CD8-positive, alpha-beta memory T cell (primary cell): ENCODE measurements at places on chromosomes 4 and X. TPM values are rescaled to one million over a fixed set of nuclear protein-coding genes. Genes with fewer than 3 reads are reported as not detected.

DNA sequence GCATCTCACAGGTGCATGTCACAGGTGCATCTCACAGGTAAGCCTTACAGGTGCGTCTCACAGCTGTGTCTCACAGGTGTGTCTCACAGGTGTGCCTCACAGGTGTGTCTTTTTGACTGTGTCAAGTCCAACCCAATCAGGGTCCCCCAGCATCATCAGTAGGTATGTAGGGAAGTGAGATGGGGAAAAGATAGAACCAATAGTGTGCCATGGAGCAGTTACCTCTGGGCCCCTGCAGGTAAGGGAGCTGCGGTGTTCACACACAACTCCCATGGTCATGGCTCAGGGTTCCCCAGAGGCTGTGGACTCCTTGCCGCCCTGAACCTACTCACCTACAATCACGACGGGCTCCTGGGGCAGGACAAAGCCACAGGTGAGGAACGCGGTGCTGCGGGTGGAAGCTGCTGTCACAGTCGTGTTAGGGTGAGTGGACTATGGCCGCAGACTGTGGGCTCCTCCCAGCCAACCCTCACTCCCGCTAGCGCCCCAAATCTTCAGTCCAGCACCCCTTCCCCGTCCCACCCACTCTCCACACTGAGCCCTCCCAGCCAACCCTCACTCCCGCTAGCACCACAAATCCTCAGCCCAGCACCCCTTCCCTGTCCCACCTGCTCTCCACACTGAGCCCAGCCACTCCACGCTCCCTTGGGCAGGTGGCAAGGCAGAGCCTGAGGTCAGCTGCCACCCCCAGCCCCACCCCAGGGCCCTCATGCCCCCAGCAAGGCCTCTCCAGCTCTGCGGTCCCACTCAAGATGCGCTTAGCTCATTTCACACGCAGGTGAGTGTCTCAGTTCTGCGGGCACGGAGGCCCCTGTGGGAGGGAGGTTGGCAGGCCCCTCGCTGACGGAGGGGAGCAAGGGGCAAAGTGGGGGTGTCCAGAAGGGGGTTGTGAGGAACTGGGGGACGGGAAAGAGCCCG lies 2.1 kb upstream of the PDE6B start:
- H3K4me1 ChIP-seq = no peaks in the 10 kb centered on the region
- H3K4me3 ChIP-seq = no peak overlapping the region
- H3K27me3 ChIP-seq = no peaks in the 10 kb centered on the region
- H3K27ac ChIP-seq = no peak overlapping the region
- no peaks in the 10 kb centered on the region for H3K36me3 ChIP-seq

Gene PAGE3
- not detected for total RNA-seq

Gene RPS6KA6
- 0.20 TPM for total RNA-seq

DNA sequence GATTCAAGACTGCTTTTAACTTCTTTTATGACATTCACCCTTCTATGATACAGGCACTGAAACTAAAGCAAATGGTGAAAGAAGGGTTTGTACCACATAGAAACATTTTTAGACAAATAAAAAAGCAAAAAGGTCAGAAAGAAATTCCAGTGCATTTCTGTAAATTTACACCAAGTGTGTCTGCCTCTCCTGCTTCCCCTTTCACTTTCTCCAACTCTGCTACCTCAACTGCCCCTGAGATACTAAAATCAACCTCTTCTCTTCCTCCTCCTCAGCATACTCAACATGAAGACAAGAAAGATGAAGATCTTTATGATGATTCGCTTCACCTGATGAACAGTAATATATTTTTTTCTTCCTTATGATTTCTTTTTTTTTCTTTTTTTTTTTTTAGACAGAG lies 187.9 kb downstream of the LRBA start:
- H3K4me3 ChIP-seq = no peak overlapping the region
- H3K4me1 ChIP-seq = no peaks in the 10 kb centered on the region
- no peak overlapping the region for H3K27ac ChIP-seq
- no peaks in the 10 kb centered on the region for H3K27me3 ChIP-seq
- no peaks in the 10 kb centered on the region for H3K36me3 ChIP-seq
- DNase-seq = no peak

DNA sequence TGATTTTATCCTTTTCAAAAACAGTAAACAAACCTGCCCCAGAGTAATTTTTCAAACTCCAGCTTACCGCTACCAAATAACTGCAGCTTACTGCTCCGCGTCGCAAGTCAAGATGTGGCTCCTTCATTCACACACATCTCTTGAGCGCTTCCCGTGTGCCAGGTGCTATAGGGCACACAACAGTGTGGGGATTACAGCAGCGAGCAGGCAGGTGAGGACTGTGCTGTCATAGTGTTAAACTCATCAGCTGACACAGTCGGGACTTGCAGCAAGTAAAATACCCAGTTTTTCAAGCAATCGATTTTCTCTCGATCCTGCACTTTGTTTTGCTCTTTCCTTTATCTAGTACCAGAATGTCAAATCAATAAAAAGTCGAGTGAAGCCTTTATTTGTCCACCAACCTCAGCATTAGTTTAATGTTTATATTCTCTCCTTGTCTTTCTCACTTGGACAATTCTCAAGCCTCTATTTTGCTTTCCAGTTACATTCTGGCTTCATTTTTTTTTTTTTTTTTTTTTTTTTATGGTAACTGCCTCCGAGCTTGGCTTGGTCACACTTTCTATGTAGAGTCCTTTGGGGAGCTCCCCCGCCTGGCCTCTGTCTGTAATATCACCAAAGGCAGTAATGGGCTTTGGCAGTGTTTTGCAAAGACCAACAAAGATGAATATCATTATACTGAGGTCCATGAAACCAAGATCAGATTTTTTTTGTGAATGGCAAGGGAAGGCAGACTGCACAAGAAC lies 8.3 kb upstream of the ASB5 start:
- H3K27ac ChIP-seq = no peak overlapping the region
- no peak overlapping the region for H3K4me3 ChIP-seq
- no peaks in the 10 kb centered on the region for H3K27me3 ChIP-seq
- peak; percentile 49 for DNase-seq
- no peaks in the 10 kb centered on the region for H3K36me3 ChIP-seq

Gene SULT1E1
- total RNA-seq = not detected

DNA sequence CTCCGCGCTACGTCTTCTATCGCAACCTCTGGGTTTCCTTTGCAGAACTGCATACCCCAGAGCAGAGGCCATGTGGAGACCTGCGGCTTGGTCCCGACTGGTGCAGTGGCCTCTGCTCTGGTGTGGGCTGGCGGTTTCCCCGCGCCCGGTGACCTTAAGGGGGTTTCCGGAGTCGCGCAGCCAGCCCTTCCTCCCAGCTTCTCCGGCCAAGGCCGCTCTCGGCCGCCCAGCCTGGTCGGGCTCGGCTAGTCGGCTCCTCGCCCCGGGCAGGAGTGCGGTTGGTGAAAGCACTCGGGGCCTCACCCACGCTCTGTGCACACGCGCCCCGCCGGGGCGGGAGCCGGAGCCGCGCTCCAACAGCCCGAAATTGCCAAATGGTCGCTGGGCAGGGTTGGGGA lies 84.9 kb downstream of the BCOR start:
- peak overlapping the region; percentile 43 for H3K4me3 ChIP-seq
- no peaks in the 10 kb centered on the region for H3K36me3 ChIP-seq
- no peaks in the 10 kb centered on the region for H3K27me3 ChIP-seq
- no peak overlapping the region for H3K27ac ChIP-seq
- no peak for DNase-seq

- no peak overlapping the region for H3K27ac ChIP-seq
- H3K27me3 ChIP-seq = no peaks in the 10 kb centered on the region
- H3K36me3 ChIP-seq = no peaks in the 10 kb centered on the region
- H3K4me3 ChIP-seq = no peak overlapping the region
Observed at GRCh38 chr4:15500701-15501100, 31.0 kb downstream of the CC2D2A start.

Gene SPOCK3
- not detected for total RNA-seq

DNA sequence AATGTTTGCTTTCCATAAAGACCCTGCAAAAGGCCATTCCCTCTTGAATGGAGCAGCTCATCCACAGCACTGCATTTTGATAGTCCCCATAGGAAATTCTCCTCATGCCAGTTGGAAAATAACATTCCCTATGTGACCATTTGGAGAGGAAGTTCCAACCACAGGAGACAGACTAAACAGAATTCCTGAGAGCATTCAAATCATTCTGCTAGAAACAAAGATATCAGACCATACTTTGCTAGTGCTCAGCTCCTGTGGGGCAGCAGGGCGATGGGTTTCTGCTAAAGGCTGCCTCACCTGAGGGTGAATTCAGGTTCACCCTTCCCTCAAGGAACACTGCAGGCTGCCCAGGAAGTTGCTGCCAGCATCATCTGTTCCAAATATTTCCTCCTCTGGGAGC lies 58.8 kb downstream of the LNX1 start:
- H3K4me3 ChIP-seq = no peak overlapping the region
- DNase-seq = no peak
- H3K36me3 ChIP-seq = no peaks in the 10 kb centered on the region
- no peaks in the 10 kb centered on the region for H3K4me1 ChIP-seq

DNA sequence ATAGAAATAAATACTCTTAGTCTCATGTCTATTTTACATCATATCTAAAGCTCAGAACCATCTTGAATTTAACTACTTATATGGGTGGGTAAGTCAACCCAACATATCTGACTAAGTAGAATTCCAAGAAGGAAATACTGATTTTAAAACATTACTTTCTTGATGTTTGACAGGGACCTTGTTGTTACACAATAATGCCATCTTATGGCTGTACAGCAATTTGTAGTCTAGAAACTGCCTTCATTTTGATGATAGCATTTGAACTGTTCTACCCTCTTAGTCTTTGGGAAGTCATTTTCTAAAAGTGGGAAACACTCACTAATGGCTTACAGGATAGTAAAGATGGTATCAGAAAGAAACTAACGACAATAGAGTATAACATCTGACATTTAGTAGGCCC lies 929.5 kb downstream of the DMD start:
- no peaks in the 10 kb centered on the region for H3K27me3 ChIP-seq
- no peaks in the 10 kb centered on the region for H3K36me3 ChIP-seq
- DNase-seq = no peak

DNA sequence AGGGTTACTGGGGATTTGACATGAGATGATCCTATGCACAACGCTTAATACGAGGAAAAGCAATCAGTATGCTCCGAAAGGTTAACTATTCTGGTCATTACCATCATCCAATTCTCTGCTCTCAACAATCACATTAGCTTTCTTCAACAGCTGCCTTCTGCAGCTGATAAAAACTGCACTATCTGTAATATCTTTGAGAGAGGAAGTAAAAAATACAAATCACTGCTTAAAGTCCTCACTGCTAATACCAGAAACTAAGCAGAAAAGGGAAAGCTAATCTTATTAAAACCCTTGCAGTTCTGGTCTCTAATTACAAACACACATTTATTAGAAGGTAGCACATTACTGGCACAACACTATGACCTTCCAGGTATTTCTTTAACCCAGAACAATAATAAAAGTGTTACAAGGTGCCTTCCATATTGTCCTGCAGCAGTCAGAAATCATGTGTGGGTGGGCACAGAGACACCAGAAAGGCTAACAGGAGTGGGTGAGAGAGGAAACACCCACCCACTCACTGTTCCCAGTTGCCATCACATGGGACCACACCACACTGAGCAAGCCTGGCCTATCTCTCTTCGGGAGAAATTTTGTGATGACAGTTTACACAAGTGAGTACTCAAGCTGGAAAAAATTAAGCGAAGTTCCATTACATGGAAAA lies 71.0 kb downstream of the RELL1 start:
- no peaks in the 10 kb centered on the region for H3K4me1 ChIP-seq
- H3K4me3 ChIP-seq = no peak overlapping the region
- no peak for DNase-seq
- H3K27ac ChIP-seq = no peak overlapping the region

DNA sequence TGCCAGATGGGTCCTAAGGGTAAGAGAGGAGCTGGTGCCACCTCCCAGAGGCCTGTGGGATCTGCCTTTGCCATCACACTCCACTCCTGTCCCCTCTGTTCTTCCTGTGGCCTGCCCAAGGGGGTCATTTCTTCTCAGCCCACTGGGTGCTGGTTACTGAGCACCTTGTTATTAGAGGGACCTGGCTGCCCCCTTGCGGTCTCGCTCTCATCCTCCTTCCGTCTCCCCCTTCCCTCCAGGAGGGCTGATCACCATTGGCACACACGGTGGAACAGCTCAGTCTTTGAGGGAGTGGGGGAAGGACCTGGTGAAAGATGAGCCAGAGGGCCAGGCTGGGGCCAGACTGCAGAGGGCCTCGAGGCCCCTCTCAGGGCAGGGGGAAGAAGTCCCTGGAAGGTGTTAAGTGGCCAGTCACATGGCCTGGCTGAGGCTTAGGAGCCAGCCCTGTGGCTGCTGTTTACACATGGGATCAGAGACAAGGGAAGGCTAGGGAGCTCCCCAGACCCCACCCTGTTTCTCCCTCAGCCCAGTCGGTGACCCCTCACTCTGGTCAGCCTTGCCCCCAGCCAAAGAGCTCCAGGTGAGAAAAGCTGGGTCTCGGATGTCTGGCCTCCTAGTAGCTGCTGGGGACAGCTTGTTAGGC lies 68.1 kb downstream of the MTMR1 start:
- H3K27me3 ChIP-seq = no peaks in the 10 kb centered on the region
- no peak overlapping the region for H3K27ac ChIP-seq
- H3K4me1 ChIP-seq = no peaks in the 10 kb centered on the region
- DNase-seq = no peak
- no peaks in the 10 kb centered on the region for H3K36me3 ChIP-seq

- no peak overlapping the region for H3K27ac ChIP-seq
- no peak for DNase-seq
- H3K4me1 ChIP-seq = no peaks in the 10 kb centered on the region
- H3K36me3 ChIP-seq = peaks cover 4% of the 10 kb centered on the region
- no peak overlapping the region for H3K4me3 ChIP-seq
- H3K27me3 ChIP-seq = no peaks in the 10 kb centered on the region
Observed at GRCh38 chr4:150348079-150348478, 233.9 kb upstream of the MAB21L2 start.

DNA sequence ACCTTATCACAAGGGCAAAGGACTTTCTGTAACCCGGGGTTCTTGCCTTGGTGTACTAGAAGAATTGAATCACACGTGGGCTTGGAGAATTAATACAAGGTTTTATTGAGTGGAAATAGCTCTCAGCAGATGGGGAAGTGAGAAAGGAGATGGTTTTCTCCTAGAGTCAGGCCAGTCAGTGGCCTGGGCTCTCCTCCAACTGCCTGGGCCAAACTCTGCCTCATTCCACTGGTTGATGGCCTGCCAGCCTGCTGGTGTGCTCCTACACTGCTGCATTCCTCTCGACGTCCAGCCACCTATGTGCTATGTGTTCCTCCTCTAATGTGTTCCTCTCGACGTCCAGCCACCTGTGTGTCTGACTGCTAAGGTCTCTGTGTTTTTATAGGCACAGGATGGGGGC lies 35.3 kb upstream of the SPIN2A start:
- no peaks in the 10 kb centered on the region for H3K36me3 ChIP-seq
- no peak overlapping the region for H3K4me3 ChIP-seq
- H3K27ac ChIP-seq = no peak overlapping the region
- H3K27me3 ChIP-seq = no peaks in the 10 kb centered on the region
- no peaks in the 10 kb centered on the region for H3K4me1 ChIP-seq

GRCh38 chrX:151966236-151966635 lies 8.2 kb downstream of the GABRE start:
- no peak for DNase-seq
- H3K27me3 ChIP-seq = no peaks in the 10 kb centered on the region
- no peaks in the 10 kb centered on the region for H3K36me3 ChIP-seq

Gene CNGA2
- not detected for total RNA-seq

Gene NPY5R
- total RNA-seq = not detected

Gene GPC3
- not detected for total RNA-seq

- no peaks in the 10 kb centered on the region for H3K36me3 ChIP-seq
- H3K27me3 ChIP-seq = no peaks in the 10 kb centered on the region
- H3K4me1 ChIP-seq = no peaks in the 10 kb centered on the region
Observed at GRCh38 chr4:75169427-75169826, 236.5 kb downstream of the PARM1 start.
